ENCODE measurements at places on chromosomes 1 and 21.
A peak's percentile ranks its signal among the peaks of the same experiment; 100 is the strongest.

DNA sequence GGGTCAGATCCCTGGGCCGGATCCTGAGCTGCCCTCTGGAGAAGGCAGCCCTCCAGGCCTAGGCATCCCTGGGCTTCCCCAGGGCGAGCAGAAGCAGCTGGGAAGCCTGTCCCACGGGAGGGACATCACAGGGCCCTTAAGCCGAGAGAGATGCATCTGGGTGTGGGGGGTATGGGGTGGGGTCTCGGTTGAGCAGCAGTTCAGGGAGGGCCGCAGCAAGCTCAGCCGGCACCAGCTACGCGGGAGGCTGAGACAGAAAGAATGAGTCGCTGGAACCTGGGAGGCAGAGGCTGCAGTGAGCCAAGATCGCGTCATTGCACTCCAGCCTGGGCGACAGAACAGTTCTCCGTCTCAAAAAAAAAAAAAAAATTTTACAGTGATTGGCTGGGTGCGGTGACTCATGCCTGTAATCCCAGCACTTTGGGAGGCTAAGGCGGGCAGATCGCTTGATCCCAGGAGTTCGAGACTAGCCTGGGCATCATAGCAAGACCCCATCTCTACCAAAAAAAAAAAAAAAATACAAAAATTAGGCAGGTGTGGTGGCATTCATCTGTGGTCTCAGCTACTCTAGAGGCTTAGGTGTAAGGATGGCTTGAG lies 37.7 kb downstream of the RRP1 start:
- peak; percentile 37 for DNase-seq

DNA sequence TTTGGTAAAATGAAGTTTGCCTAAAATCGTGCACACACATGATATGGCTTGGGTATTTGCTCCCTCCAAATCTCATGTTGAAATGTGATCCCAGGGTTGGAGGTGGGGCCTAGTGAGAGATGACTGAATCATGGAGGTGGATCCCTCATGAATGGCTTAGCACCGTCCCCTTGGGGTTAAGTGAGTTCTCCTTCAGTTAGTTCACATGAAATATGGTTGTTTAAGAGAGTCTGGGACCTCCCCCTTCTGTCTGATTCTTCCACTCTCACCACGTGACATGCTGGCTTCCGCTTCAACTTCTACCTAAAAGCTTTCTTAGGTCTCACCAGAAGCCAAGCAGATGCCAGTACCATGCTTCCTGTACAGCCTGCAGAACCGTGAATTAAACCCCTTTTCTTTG lies 58.4 kb downstream of the SIPA1L2 start:
- DNase-seq, result no peak

- no peak for DNase-seq
These were observed 37.9 kb downstream of the EPHA2 start for GRCh38 chr1:16117936-16118335.

GRCh38 chr1:48499211-48499735 lies 27.3 kb upstream of the SPATA6 start:
- no peak for DNase-seq

GRCh38 chr1:10765304-10765703 lies 31.1 kb downstream of the CASZ1 start:
- DNase-seq, result no peak

- no peak for DNase-seq
These were observed 19.8 kb downstream of the CD34 start for GRCh38 chr1:207891148-207891547.

DNA sequence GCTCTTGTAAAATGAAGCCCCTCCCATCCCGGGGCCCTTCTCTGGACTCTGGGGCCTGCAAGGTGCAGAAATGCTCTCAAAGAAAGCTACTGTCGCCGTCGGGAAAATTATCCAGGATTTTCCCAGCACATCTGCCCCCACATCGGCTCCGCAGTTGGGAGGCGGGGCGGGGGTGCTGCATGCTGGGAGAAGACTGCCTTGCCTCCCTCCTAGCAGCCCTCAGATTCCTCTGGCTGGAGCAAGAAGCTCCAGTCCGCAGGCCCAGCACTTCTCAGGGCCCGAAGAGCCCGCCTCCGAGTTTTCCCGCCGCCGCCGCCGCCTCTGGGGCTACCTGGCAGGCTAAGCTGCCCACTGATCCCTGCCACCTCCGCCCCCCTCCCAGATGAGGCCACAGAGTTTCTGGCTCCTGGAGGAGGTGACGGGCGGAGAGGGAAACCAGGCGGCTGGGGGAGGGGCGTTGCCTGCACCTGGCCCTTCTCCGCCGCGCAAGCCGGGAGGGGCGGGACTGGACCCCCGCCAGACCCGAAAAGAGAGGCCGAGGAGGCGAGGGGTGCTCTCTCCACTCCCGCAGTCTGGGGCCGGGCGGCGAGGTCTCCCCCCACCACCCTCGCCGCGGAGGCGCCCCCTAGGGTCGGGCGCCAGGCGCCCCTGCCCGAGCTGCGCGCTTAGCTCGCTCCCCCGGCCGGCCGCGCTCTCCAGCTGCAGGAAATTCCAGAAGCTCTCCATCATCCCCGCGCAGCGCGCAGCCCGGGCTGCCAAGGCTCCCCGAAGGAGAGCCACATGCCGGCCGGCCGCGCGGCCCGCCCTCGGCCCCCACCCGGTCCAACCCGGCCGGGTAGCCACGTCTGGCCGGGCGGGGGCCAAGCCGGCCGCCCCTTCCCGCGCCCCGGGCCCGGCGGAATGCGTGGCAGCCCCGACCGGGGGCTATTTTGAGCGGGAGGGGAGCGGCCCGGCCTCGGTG lies 28.8 kb downstream of the AHDC1 start:
- no peak for DNase-seq

DNA sequence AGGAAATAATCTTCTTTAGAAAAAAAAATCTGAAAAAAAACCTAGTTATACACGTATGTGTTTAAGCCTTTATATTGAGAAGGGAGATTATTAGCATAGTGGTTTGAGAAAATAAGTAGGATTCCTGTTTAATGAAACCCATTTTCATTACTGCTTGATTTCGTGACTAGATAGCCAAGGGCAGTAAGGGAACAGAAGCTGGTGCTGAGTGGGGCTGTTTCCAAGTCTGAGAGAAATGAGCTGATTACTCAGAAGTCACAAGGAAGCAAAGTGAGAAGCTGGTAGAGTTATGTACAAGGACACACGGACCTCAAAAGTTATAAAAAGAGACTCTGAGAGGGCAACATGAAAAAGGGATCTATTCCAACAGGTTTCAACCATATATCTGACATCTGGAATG lies 256.5 kb downstream of the TTLL7 start:
- peak; percentile 11 for DNase-seq

DNA sequence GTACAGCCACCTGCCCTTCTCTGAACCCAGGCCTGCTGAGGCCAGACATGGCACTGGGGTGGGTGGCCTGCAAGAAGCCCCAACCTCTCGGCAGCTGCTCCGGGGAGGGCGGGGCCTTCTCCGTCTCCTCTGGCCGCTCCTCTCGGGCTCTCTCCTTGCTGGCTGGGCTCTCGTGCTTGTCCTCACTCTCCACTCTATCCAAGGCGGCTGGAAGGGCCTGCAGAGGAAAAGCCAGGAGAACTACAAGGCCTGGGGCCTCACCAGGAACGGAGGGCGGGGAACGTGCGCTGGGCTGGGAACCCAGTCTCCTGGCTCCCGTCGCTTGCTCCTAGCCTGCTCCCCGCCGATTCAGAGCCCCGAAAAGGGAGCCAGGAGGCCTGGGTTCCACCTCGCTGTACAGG lies 59.1 kb downstream of the CHD5 start:
- DNase-seq, result no peak

DNA sequence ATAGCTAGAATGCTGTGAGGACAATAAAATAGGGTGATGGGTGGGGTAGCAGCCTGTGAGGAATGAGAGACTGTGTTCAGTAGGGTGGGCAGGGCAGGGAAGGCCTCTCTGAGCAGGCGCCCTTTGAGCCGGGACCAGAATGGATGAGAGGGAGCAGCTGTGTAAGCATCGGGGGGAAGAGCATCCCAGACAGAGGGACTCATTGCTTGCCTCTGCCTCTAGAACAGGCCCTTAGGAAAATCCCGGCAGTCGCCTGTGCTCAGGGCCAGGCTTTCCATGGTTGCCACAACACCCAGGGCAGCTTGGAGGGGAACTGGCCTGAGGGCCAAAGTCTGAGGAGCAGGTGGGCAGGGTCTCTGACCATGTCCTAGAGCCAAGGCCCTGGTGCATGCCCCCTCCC lies 774 bp downstream of the SLC2A7 start:
- no peak for DNase-seq

DNA sequence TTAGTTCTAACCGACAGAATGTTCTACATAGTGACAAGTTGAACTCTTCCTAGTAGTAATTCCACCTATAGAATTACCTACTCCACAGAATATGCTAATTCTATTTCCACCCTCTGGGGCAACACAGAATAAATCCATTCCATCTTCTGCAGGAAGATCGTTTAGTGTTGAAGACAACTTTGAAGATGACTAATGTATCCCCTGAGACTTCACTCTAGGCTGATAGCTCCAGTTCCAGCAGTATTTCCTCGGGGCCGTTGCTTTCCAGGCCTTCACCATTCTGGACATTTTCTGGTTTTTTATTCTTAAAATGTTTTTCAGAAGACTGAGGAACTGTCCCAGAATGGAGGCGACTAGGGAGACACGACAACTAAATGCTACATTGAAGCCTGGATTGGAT lies 61.0 kb upstream of the CSF1 start:
- no peak for DNase-seq

DNA sequence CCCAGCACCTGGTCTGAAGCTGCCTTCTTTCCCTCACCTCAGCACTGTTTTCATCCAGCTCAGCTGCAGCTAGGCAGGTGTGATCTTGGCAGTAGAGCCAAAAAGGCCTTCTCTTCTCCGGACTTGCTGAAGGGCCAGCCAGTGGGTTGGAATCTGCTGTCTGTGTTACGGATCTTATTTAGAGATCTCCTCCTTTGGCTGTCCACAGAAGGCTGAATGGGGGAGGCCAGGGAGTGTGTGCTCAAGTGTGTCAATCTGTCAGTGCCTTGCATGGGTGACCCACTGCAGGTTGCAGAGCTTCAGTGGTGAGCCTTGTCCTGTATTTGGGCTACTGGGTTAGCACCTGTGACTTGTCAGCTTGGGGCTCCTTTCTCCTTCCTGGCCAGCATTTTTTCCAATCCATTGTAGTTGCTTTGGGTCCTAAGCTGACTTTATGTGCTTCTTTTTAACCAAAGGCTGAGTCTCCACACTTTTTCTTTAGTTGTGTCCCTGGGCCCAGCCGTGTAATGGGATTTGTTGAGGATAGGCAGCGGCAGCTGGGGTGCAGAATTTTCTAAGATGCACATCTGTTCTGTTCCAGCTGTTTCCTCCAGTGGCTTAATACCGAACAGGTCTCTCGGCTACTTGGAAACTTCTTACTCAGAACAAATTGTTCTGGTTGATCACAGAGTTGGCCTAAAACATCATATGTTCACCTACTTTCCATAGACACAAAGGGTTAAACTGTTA lies 126.8 kb downstream of the PEX14 start:
- DNase-seq, result no peak

- DNase-seq, result no peak
These were observed 4.8 kb upstream of the GJC2 start for GRCh38 chr1:228144993-228145343.

DNA sequence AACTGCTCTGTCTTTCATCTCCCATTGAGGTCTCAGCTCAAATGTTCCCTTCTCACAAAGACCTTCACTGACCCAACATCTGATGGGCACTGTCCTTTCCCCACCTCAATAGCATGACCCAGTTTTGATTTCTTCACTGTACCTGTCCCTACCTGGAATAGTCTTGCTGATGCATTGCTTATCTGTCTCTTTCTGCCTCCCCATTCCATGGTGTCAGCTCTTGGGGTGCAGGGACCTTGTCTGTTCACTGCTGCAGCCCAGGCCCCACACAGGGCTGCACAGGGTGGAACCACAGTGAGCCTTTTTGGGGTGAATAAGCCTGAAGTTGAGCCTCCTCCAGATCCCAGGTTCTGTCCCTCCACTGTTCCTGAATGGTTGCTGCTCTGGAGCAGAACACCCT lies 414.9 kb downstream of the PTPRU start:
- no peak for DNase-seq

GRCh38 chr1:91513160-91513559 lies 12.5 kb downstream of the CDC7 start:
- peak; percentile 40 for DNase-seq

GRCh38 chr1:23101887-23102286 lies 66.8 kb downstream of the LUZP1 start:
- DNase-seq, result no peak

DNA sequence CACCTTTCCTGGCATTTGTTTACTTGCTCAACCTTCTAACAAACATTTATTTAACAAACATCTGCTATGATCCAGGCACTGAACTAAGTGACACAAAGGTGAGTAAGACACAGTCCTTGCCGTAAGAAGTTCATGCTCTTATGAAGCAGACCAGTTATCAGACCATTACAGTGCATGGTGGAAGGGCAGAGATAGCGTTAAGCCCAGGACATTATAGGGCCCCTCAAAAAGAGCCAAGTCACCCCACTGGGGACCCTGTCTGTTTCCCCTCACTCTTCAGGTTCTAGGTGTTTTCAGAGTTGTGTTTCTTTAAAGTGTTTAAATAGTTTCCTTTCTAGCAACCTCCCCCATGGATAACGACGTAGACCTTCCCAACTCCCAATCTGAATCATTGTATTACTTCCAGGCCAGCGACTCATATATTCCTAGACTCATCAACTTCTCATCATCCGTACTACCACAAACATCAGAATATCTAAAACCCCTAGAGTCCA lies 39.3 kb downstream of the TCP10L start:
- peak; percentile 14 for DNase-seq

GRCh38 chr1:192342842-192343241 lies 26.1 kb downstream of the RGS21 start:
- no peak for DNase-seq

GRCh38 chr1:74579425-74579824 lies 67.0 kb upstream of the LRRC53 start:
- DNase-seq, result no peak
